ENCODE measurements at places on chromosomes 16 and 17. TPM values are rescaled to one million over a fixed set of nuclear protein-coding genes. Genes with fewer than 3 reads are reported as not detected.

The MYL4 gene
- not detected for total RNA-seq

The PLEKHH3 gene
- total RNA-seq: 0.79 TPM

The PSMC3IP gene
- total RNA-seq: 21.8 TPM

The RNF222 gene
- 0.29 TPM for total RNA-seq

The SKAP1 gene
- total RNA-seq: 93.8 TPM

The CA5A gene
- not detected for total RNA-seq

The RHBDL3 gene
- total RNA-seq: 0.82 TPM

The TPSG1 gene
- total RNA-seq: not detected

The MFAP4 gene
- total RNA-seq: not detected

The SLC35G6 gene
- total RNA-seq: not detected

The CTRB1 gene
- not detected for total RNA-seq

The HBQ1 gene
- not detected for total RNA-seq

The FBXW10B gene
- total RNA-seq: 0.13 TPM

The MPP2 gene
- total RNA-seq: 1.8 TPM

The FZD2 gene
- 0.26 TPM for total RNA-seq

The DUS1L gene
- total RNA-seq: 127 TPM

The DPEP2 gene
- total RNA-seq: 5.9 TPM

The YWHAE gene
- total RNA-seq: 393 TPM

The EDC4 gene
- total RNA-seq: 111 TPM

The BICDL2 gene
- 0.84 TPM for total RNA-seq

The EPX gene
- total RNA-seq: not detected

The HOXB6 gene
- not detected for total RNA-seq

The SOX15 gene
- 0.29 TPM for total RNA-seq

The ATP2A3 gene
- 341 TPM for total RNA-seq

The ALDH3A1 gene
- not detected for total RNA-seq

The ZSCAN10 gene
- total RNA-seq: 0.26 TPM

The SMURF2 gene
- 16.1 TPM for total RNA-seq

The DRC3 gene
- total RNA-seq: 0.95 TPM

The OVCA2 gene
- total RNA-seq: 40.1 TPM

The CCL4 gene
- total RNA-seq: 6.7 TPM

The CES4A gene
- total RNA-seq: 12.0 TPM

The GLTPD2 gene
- not detected for total RNA-seq

The FOXN1 gene
- not detected for total RNA-seq

The HOXB4 gene
- total RNA-seq: 6.1 TPM

The TM4SF5 gene
- total RNA-seq: not detected

The NPTX1 gene
- total RNA-seq: 18.9 TPM

The FLYWCH2 gene
- 22.5 TPM for total RNA-seq

The GAN gene
- total RNA-seq: 8.5 TPM

The KRTAP2-2 gene
- not detected for total RNA-seq

The ATP1B2 gene
- total RNA-seq: not detected

The TBC1D28 gene
- total RNA-seq: not detected

The KRT31 gene
- total RNA-seq: not detected

The SLFN14 gene
- total RNA-seq: not detected

The ARHGAP27 gene
- total RNA-seq: 100 TPM

The CCL18 gene
- total RNA-seq: not detected

All from activated CD8-positive, alpha-beta T cell treated with anti-CD3 and anti-CD28 coated beads, Interleukin-2, amount 10 ng/mL, durations not matched to agents 7 days and 5 days (primary cell).